ENCODE measurements at places on chromosomes 11 and 22. TPM values are rescaled to one million over a fixed set of nuclear protein-coding genes. Genes with fewer than 3 reads are reported as not detected.
A peak's percentile ranks its signal among the peaks of the same experiment; 100 is the strongest.

- DNase-seq, result no peak
These were observed 35.3 kb upstream of the LRRC32 start for GRCh38 chr11:76705826-76706225.

GRCh38 chr11:107397357-107397756 lies 60.3 kb downstream of the CWF19L2 start:
- DNase-seq, result peak; percentile 19

- peak; percentile 81 for DNase-seq
These were observed 8.5 kb downstream of the RAB6A start for GRCh38 chr11:73752216-73752867.

- DNase-seq, result peak; percentile 94
These were observed 49.8 kb upstream of the PLET1 start for GRCh38 chr11:112310419-112310818.

DNA sequence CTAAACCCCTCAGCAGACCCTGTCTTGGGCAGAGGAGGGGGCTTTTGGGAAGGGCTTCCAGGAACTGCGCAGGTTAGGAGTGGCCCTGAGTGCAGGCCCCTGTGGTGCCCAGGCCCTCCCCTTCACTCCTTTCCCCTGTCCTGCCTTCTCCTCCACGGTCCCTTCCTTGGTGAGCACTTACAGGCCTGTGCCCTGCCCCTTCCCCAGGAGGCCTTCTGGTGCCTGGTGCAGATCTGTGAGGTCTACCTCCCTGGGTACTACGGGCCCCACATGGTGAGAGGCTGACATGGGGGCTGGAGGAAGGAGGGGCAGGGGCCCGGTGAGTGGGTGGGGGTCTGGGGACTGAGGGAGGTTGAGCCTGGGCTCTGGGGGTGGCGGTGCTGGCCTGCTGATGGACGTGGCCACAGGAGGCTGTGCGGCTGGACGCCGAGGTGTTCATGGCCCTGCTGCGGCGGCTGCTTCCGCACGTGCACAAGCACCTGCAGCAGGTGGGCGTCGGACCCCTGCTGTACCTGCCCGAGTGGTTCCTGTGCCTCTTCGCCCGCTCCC lies 2.6 kb downstream of the TBC1D10C start:
- no peak for DNase-seq

DNA sequence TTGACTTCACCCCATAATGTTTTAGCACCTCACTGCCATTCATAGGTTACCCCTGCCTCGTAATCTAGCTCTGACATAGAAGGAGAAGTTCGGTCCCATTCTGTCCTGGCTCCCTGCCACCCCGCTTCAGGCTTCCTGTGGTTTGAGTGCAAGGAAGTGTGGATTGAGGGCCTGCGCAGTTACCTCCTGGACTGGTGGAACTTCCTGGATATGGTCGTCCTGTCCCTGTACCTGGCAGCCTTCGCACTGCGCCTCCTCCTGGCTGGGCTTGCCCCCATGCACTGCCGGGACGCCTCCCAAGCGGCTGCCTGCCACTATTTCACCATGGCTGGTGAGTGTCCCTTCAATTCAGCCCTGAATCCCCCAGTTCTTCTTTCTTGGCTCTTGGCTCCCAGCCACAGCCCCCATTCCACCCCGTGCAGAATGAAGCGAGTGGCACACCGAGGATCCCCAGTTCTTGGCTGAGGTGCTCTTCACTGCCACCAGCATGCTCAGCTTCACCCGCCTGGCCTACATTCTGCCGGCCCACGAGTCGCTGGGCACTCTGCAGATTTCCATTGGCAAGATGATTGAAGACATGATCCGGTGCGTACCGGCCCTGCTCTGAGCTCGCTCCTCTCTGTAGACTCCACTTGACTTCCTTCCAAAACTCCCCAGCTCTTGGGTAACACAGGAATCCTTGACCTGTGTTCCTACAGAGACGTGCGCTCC lies 15.4 kb downstream of the ART5 start:
- DNase-seq, result no peak

GRCh38 chr11:126081915-126082250 lies 19.2 kb upstream of the CDON start:
- DNase-seq, result no peak

- peak; percentile 61 for DNase-seq
These were observed 104.5 kb upstream of the RAG2 start for GRCh38 chr11:36702330-36703054.

GRCh38 chr22:17875156-17875555 lies 100.9 kb upstream of the BID start:
- no peak for DNase-seq

- no peak for DNase-seq
These were observed 15.0 kb downstream of the USH1C start for GRCh38 chr11:17528906-17529843.

DNA sequence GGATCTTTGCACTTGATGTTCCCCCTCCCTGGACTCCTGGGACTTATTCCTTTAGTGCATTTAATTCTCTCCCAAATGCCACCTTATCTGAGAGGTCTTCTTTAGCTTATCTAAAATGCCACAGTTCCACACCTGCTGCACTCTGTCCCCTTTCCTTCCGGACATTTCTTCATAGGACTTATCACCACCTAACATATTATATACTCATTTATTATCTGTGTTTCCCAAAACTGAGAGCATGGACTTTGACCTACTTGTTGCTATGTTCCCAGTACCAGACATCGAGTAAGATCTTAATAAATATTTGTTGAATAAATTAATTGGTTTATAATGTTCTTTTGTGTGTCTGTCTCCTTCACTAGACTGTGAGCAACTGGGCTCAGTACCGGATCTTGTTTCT lies 585.3 kb downstream of the INSC start:
- DNase-seq, result no peak

BDNF gene
- polyA plus RNA-seq, result 0.74 TPM

IFITM10 gene
- polyA plus RNA-seq, result 8.2 TPM

TPBGL gene
- 0.01 TPM for polyA plus RNA-seq

TMEM126B gene
- 40.3 TPM for polyA plus RNA-seq
